Stimulated activated CD4-positive, alpha-beta T cell treated with anti-CD3 and anti-CD28 coated beads, Interleukin-2, amount 100 ng/mL, for 4 hours (primary cell): ENCODE measurements at places on chromosomes 11 and 22.

DNA sequence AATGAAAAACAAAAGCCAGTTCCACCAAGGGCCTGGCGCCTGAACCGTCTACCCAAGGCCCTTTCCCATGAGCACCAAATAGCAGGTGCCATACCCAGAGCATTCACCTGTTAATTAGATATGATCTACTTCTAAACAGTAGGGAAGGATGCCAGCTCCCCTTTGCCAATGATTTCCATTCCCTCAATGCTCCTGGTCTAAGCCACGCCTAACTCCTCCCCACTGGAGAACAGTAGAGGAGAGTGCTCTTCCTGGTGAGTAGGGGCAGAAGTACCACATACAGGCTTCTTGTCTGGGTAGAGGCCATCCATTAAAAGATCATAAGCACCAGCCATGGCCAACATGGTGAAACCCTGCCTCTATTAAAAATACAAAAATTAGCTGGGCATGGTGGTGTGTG is 40.7 kb downstream of the PACSIN2 start:
- no peak for DNase-seq

DNA sequence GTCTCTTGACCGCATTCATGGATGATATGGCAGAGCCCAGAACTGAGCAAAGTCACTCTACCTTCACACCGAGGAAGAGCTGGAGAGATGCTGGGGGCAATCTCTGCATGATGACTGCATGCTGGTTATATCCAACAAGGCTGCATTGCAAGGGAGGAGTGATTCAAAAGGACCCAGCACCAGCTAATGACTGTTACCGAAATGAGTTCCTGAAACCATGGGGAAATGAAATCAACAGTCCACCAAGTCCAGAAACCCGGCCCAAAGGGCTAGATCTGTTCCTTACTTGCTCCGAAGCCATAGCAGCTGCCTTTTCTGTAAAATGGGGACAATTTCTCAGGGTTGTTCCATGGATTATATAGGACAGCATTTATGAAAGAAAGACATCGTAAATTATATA is 1.2 kb upstream of the SMIM35 start:
- no peak for DNase-seq

DNA sequence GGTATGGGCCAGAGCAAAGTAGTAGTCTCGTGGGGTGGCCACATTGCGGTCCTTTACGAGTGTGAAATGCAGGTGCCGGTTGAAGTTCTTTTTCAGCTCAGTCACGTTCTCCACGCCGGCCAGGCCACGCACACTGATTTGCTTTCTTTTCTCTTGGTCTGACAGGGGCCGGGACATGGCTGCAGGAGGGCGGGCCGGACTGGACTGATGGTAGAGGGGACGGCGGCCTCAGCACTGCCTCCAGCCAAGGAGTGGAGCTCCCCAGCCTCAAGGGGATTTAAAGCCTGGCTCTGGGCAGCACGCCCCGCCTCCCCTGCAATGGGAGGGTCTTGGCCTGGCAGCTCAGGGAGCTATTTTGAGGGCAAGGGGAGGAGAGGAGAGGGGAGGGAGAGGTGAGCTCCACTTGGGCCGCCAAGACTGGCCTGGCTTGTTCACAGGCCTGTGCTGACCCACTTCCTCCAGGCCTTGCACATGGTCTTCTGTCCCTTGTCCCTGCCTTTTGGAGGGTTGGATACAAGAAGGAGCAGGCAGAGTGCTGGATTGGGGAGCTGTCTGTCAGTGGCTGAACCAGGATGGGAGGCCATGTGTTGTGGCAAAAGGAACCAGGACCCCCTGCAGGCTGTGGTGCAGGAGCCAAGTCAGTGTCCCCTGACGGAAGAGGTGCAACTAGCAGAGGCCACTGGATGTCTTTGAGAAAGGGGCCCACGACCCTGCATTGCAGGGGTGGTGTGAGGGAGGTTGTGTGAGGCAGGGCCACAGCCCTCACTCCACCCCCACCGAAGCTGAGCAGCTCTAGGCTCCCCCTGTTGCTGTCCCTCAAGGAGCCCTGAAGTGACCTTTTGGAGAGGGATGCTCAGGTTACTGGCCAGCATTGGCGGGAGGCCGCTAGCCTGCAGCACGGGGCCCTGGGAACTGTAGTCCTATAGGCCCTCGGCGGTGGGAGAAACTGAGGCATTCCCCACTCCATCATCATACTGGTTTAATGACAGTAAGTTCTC is at the start of gene PYGM:
Gene PYGM (minus strand): TSS at position 253 of the 998 bp plus-strand sequence. CDS start 76 bp downstream, at position 177.
- DNase-seq: no peak

DNA sequence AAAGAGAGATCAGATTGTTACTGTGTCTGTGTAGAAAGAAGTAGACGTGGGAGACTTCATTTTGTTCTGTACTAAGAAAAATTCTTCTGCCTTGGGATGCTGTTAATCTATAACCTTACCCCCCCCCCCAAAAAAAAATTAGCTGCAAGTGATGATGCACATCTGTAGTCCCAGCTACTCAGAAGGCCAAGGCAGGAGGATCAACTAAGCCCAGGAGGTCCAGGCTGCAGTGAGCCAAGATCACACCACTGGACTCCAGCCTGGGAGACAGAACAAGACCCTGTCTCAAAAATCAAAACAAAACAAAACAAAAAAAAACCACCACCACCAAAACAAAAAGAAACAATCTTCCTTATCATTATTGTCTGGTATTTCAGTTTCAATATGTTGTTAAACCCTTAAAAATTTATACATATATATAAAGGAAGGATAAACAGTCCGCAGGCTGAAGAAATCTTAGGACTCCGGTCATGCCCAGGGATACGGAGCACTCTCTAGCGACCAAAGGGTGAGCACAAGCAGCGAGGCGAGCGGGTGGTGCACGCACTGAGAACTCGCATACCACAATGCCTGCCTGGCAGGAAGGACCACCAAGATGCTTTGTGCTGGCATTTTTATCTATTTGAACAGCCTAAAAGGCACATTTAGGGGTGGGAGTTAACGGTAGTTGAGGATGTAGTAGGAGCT is 6.4 kb downstream of the POLDIP3 start:
- DNase-seq: no peak

- no peak for DNase-seq
Observed at GRCh38 chr22:29994943-29995342, 85.3 kb upstream of the HORMAD2 start.

- no peak for DNase-seq
Observed at GRCh38 chr11:57815476-57815875, 53.9 kb downstream of the CTNND1 start.

- DNase-seq: no peak
Observed at GRCh38 chr11:61959678-61960077, 7.8 kb downstream of the FTH1 start.

DNA sequence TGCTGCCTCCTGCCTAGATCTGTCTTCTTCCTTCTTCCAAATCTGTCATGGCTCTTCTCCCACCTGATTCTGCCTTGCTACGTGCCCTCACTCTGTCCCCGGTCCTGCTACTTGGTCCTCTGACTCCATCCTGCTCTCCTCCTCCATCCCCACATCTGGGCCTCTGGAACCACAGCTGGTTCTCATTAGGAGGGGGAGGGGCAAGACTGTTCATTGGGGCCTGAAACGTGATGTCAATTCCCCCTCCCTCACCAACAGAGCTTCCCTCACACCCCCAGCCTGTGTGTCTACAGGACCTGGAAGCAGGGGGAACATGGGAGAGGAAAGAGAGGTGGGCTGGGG is 9.1 kb downstream of the DCHS1 start:
- no peak for DNase-seq

GRCh38 chr22:19701420-19702145 is 12.7 kb upstream of the SEPTIN5 start:
- no peak for DNase-seq

DNA sequence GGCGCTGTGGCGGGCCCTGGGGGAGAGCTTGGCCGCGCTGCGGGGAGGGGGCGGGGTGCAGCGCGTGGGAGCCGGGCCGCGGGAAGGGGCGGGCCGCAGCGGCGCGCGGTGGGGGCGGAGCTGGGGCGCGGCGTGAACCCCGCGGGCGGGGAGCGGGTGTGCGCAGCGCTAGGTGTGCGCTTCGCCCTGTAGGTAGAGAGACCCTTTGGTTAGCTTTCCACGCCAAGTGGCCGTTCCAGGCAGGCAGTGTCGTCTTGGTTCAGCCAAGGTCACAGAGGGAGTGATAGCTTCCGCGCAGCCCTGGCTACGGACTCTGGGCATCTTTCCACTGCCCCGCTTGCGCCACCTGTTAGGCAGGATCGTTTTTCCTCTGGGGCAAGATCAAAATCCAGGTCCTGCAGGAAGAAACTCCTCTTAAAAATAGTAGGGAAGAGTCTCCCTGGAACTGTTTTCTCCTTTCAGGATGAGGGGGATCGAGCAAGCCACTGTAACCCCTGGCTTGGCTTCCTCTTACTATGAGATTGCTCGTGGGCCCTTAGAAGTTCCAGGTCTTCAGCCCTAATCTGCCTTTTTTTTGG is 434 bp downstream of the BANF1 start:
- peak; percentile 61 for DNase-seq

- DNase-seq: no peak
Observed at GRCh38 chr11:63907808-63908530, 9.0 kb downstream of the RCOR2 start.

DNA sequence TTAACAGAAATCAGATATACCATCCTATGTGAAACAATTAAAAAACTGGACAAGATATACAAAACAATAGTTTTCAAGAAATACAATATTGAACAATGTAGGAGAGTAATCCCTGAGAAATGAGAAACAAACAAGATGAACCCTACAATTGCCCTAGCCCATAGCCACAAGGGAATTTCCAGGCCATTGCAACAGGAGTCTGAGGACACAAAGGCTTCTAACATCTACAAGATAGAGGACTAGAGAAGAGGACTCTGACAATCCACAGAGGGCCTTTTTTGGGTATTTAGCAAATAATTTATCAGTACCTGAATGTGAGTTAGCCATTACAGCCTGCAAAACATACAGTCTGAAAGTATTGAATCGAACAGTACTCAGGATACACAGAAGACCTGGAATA is 251.7 kb downstream of the GRM5 start:
- DNase-seq: no peak

GRCh38 chr11:100761841-100762240 is 74.8 kb downstream of the ARHGAP42 start:
- no peak for DNase-seq

DNA sequence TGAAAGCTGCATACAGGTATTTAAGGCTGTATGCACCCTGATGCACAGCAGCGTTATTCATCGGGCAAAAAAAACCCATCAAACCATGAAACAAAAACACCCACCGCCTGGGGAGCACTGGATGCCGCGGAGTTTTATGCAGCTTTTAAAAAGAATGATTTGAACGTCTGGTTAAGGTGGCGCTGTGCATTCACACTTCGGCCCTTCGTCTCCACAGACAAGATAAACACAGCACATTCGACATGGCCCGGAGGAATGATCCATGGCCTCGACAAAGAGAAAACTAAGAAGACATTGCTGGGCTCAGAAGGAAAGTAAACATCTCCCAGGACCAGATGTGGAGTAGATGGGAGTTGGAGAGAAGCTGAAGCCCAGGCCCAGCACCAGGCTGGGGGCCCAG is 40.8 kb upstream of the GAL start:
- no peak for DNase-seq

- DNase-seq: no peak
Observed at GRCh38 chr22:30304495-30305244, 15.4 kb upstream of the CASTOR1 start.

DNA sequence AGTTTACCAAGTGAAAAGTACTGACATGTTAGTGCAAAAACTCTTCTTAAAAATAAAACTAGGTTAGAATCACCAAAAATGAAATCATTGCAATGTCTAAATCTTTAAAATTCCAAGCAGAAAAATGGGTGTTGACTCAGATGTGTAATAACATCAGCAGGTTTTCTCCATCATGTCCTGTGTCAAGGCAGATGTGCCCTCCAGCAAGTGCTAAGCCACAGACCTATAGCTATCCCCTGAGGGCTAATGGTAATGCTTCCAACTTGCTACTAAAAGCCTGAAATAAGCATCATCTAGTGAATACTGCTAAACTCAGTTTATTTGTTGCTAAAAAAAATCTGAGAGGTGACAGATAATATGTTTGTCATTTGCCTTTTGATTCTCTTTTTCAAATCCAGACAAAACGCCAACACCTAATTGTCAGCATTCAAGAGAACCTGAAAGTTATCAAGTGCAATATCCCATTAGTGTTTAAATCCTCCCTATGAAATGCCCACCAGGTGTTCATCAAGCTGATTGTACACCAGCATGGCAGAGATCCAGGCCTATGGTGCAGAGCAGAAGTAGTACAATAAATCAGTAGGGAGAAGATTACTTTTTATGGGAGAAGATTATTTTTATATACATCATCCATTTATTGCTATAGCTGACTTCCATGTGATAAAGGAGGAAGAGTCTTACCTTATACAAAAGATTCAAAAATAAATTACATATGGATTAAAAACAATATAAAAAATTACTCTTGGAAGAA is 55.1 kb upstream of the SYT9 start:
- DNase-seq: no peak

DNA sequence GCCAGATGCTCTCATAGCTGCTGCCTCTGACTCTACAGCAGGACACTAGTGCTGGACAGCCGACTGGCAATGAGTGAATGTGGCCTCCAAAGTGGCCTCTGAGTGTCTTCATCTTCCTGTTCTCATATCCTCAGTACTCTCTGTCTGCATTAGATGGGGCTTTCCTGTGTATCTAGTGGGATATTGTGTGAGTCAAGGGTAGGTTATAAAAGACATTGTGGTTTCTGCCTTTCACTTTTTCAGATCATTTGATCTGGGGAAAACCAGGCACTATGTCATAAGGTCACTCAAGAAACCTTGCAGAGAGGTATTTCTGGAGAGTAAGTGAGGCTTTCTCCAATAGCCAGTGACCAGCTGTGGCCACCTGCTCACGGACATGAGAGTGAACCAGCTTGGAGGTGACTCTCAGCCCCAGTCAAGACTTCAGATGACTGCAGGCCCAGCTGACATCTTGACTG is 333.6 kb upstream of the NCAM1 start:
- DNase-seq: no peak

- no peak for DNase-seq
Observed at GRCh38 chr11:130585545-130585944, 137.1 kb downstream of the ADAMTS15 start.

GRCh38 chr11:13857828-13858227 is 104.7 kb upstream of the SPON1 start:
- no peak for DNase-seq

GRCh38 chr11:122843281-122844141 is 5.2 kb downstream of the CRTAM start:
- no peak for DNase-seq

DNA sequence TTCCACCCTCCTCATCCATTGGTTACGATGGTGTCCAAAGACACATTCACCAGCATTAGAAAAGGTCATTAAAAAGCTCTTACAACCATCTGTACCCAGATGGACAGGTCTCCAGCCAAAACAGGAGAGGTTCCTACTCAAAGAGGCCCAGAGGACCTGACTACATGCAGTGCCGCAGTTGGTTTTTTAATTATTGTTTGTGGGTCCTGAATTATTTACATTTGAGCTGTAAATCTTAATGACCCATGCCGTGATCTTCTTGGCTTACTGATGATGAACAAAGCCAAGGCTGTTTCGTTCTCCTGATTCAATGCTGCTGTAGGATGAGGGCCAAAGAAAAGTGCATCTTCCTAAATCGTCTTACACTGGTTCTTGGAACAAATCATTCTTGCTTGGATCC is 83.7 kb downstream of the CADM1 start:
- DNase-seq: no peak
